ENCODE measurements at places on chromosomes 4 and X.
A peak's percentile ranks its signal among the peaks of the same experiment; 100 is the strongest.

- no peak for DNase-seq
Observed at GRCh38 chrX:104118765-104119164, 6.4 kb downstream of the ZCCHC18 start.

DNA sequence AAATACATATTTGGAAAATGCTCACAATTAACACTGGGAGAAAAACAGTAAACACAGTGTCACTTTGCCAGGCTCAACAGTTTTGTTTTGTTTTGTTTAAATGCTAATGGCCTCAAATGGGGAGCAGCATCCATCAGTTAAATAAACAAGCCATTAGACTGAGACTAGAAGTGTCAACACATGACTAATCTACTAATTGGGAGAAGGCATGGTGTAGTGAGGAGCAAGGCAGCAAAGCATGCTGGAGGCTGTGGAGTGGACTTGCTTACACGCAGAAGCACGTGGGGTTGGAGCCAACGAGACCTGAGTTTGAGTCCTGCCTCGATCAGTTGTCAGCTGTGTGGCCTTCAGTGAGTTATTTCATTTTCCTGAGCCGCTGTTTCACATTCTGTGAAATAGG is 29.0 kb downstream of the UTP14A start:
- DNase-seq = no peak

DNA sequence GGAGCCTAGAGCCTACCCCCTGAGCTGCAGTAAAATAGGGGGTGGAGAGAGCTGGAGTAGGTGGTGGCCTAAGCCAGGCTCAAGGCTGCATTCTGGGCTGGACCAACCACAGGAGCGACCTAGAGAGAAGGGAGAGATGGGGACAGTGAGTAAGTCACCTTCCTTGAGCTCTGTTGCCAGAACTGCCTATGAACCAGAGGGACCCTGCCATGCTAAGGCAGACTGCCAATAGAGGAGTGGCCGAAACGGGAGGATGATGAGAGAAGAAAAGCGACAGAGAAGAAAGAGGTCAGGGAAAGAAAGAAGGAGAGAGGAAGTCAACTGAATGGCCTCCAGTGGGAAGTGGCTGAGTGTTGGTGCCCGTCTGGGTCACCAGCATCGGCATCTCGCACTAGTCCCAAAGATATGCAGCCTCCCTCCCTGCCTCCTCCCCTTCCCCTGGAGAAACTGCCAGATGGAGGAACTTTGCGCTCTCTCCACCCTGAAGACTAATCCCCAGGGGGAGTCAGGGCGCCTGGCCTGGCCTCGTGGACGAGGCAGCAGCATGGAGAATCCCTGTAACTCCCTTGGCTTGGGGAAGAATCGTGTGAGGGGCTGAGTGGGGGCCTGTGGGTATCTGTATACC is 28.8 kb downstream of the ELF4 start:
- DNase-seq = no peak

- DNase-seq = no peak
Observed at GRCh38 chr4:185304541-185304940, 91.2 kb downstream of the LRP2BP start.

DNA sequence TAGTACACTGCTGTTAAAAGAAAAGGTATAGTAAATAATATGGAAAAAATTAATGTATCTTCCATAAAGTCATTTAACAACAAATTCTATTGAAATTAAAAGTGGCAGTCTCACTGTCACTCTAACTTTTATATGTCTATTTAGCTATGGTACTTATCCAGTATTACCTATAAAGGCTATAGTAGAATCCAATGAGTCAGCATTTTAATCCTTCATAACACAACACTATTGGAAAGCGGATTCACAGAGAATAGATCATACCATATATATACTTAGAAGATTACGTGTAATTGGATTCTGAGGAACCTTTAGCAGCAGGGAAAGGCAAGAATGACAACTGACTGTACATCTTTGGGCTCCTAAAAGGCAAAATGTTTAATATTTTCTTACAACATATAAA is 1942.6 kb downstream of the PCDH7 start:
- no peak for DNase-seq

GRCh38 chr4:45692131-45692735 is 431.6 kb downstream of the GABRG1 start:
- DNase-seq = no peak

DNA sequence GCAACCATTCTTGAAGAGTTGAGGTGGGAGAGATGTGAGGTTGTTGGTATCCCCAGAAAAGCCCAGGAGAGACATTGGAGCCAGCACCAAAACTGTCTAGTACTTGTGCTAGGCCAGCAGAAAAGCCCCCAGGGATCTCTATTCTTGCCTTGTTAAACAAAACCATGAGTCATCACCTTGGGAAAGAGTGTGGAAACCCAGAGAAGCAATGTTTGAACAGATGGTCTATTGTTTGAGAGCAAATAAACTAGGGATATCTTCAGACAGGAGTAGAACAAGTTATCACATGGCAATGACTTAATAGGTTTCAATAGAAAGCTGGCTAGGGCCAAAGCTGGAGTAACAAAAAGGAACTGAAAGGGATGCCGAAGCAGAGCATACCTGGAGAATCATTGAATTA is 195.7 kb upstream of the CASK start:
- DNase-seq = peak; percentile 23

GRCh38 chr4:150976478-150977118 is 38.5 kb downstream of the LRBA start:
- no peak for DNase-seq

DNA sequence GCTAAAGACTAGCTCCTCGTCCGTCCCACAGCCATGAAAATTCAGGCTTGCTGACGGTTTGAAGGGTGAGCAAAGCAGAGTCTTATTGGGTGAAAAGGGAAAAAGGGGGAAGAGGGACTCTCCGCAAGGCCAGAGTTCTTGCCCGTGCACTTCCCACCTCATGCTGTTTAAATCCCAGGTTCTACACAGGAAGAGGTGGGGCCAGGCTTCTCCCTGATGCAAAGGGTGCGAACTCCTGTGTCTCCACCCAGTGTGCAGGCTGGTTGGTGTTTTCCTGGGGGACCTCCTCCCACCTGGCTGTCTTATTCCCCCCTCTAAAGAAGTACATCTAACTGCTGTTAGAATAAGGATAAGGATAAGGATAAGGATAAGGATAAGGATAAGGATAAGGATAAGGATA is 18.0 kb upstream of the LANCL3 start:
- no peak for DNase-seq

DNA sequence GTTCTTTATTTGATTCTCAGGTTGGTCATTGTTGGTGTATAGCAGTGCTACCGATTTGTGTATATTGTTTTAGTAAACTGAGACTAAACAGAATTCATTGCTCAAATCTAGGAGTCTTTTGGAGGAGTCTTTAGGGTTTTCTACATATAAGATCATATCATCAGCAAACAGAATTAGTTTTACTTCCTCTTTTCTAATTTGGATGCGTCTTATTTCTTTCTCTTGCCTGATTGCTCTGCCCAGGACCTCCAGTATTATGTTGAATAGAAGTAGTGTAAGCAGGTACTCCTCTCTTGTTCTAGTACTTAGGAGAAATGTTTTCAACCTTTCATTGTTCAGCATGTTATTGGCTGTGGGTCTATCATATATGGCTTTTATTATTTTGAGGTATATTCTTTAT is 92.6 kb downstream of the IQCM start:
- no peak for DNase-seq
